Calu3 (cell line): ENCODE measurements at places on chromosomes 5 and 9. TPM values are rescaled to one million over a fixed set of nuclear protein-coding genes. Genes with fewer than 3 reads are reported as not detected.

GRCh38 chr9:33157960-33158842 is 8.9 kb downstream of the B4GALT1 start:
- no peak for DNase-seq

DNA sequence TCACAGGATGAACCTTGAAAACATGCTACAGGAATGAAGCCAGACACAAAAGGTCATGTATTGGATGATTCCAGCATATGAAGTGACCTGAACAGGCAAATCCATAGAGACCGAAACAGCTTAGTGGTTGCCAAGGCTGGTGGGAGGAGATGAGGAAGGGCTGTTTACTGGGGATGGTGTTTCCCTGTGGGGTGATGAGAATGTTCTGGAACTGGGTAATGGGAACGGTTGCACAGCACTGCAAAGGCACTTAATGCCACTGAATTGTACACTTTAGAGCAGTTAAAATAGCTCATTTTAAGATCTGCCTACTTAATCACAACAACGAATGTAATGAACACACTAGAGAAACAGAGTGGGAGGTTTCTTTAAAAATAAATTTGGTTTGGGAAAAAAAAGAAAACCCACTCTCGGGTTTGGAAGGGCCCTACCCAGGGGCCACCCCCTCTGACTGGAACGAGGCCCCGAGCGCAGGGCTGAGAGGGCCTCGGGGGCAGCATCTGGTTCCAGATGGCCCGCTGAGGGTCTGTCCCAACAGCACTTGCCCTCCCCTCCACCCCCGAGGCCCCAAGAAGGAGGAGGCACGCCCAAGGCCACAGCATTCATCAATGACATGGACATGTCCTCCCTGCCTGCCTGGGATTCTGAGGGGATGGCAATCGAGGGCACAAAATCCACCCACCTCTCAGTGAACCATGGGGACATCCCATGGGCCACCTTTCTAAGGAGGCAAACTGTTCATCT is 31.7 kb downstream of the SARDH start:
- no peak for DNase-seq

GRCh38 chr5:154862766-154863165 is 4.3 kb downstream of the CNOT8 start:
- no peak for DNase-seq

- DNase-seq = no peak
These were observed 10.1 kb upstream of the C5orf24 start for GRCh38 chr5:134835623-134836022.

DNA sequence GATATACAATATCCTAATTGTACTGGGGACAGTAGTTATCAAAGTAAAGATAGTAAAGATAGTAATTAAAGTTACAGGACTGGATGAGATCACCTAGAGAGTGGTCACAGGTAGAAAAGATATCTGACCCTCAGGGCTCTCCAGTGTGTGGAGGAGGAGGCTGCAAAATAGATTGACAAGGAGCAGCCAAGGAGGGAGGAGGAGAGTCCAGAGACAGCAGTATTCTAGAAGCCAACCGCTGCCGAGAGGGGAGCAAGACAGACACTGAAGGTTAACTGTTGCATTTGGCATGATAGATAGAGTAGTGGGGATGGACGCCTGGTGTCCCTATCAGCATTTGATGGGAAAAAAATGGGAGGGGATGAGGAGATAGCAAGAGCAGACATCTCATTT is 17.0 kb upstream of the F2RL1 start:
- no peak for DNase-seq

DNA sequence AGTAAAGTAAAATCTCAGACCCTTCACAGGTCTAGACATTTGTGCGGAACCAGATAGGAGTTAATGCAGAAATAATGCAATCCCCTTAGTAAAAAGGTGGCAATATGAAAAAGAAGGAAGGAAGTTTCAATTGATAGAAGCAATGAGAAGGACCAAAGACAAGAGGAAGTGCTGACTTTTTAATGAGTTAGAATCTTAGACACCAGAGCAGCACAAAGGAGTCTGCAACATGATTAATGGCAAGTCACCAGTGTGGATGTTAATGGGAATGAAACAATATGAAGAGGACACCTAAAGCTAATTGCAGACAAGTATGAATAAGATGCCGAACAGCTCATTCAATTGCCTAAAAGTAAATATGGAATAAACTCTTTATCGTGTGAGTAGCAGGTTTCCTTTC is 50.9 kb downstream of the MEGF9 start:
- no peak for DNase-seq

NDST1 gene
- 62.5 and 72.6 TPM in 2 replicates for total RNA-seq

PGM5 gene
- total RNA-seq = 0.87 TPM in 1 of 2 replicates, not detected in the other

PCDHA3 gene
- total RNA-seq = 0.10 and 0.31 TPM in 2 replicates

HAND1 gene
- not detected in 2 replicates for total RNA-seq
